ENCODE measurements at places on chromosomes 5 and 9.

DNA sequence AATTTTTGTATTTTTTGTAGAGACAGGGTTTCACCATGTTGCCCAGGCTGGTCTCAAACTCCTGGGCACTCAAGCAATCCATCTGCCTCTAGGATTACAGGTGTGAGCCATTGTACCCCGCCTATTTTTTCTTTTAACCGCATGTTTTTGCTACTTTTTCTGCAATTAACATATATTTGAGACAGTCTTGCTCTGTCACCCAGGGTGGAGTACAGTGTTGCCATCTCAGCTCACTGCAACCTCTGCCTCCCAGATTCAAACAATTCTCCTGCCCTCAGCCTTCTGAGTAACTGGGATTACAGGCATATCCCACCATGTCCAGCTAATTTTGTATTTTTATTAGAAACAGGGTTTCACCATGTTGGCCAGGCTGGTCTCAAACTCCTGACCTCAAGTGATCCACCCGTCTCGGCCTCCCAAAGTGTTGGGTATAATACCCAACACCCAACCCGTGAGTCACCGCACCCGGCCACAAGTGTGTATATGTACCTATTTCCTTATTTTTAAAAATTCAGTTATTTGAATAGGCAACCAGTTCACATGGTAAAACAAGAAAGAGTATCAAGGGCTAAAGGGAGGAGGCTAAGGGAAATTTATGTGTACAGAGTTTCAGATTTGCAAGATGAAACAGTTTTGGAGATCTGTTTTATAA, 13.3 kb downstream of the PHAX start:
- no peak for DNase-seq

DNA sequence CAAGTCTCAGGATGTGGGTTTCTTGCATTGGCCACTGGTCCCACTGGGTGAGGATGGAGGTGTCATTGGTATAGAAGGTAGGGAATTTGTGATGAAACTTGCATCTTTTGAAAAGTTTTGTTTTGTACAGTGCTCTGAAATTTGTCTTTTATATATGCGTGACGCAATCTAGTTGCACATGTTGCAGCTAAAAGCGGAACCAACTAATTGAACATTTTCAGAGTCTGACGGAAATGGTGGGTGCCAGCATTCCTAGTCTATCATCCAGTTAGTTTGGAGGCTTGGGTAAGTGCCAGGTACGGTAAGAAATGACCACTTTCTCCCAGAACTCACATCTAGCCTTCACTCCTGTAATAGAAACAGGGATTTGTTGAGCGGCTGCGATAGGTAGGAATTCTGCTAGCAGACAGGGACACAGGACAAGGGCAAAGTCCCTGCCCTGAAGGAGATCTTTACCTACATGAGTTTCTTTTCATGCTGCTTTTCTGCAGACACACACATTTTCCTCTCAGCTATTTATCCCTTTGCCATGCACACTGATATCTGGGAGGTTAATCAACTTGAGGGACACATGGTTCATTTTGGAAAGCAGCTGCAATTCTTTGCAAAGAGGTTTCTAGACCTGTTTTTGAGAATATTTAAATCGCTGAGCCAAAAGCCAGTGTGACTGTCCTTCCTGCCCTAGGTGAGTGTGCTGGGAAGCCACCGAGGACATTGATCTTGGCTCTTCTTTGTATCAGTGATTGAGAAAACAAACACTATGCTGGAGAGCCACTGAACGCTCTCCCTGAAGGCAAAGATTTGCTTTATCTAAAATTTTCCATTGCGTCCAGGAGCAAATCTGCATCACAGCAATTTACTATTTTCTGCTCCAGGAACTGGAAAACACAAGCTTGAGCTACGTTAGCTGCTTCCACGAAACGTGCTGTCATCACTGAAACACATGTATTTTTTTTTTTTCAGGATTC, 89.7 kb downstream of the DAP start:
- DNase-seq: no peak

DNA sequence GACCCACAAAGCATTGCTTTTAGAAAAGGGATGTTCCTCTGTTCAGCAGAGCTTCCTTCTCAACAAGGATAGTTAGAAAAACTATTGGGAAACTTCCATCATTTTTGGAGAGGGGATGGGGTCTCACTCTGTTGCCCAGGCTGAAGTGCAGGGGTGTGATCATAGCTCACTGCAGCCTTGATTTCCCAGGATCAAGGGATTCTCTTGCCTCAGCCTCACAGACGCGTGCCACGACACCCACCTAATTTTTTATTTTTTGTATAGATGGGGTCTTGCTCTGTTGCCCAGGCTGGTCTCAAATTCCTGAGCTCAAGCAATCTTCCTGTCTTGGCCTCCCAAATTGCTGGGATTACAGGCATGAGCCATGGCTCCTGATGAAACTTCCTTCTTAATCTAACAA, 34.8 kb downstream of the PHAX start:
- no peak for DNase-seq

DNA sequence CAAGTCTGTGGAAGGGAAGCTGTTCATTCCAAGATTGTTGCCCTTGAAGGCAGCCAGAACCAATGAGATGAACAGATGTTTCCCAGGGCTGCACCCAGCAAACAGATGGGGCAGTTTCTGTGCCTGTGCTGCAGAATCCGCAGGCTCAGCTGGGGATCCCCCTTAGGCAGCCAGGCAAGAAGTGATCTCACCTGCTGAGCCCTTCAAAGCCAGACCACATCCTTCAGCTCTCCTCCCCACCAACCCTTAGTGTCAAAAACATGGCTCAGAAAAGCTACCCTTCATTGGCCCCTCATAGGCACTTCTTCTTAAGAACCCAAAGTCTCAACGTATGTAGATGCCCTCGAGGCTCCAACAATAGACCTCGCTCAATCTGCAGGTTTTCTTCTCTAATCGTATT, 626.7 kb downstream of the CCDC171 start:
- no peak for DNase-seq

GRCh38 chr5:64632251-64632650, 58.1 kb upstream of the SHISAL2B start:
- no peak for DNase-seq

- no peak for DNase-seq
Measured at GRCh38 chr5:118789366-118789765, 199.0 kb downstream of the DTWD2 start.

DNA sequence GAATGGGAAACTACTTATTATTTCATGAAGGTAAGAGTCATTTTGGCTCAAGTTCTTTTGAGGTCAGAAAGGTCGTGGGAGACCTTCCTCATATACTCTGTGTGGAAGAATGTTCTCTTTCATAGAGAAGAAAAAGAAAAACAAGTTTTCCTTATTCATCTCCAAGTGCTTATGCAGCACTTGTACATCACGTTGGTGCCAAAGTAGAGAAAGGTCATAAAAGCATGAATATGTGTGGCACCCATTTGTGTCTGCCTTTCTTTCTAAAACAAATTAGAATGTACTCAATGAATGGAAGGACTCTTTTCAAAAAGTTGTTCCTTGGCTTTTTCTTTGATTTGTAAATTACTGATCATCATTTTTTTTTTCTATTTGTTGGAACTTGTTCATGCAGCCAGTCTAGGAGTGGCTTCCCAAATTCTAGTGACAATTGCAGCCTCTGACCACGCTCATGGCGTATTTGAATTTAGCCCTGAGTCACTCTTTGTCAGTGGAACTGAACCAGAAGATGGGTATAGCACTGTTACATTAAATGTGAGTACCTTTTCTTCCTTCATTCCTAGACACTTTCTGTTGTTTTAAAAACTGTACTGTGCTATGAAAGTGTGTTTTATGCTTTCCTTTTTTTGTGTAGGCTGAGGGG, 122.4 kb downstream of the ADGRV1 start:
- DNase-seq: no peak

DNA sequence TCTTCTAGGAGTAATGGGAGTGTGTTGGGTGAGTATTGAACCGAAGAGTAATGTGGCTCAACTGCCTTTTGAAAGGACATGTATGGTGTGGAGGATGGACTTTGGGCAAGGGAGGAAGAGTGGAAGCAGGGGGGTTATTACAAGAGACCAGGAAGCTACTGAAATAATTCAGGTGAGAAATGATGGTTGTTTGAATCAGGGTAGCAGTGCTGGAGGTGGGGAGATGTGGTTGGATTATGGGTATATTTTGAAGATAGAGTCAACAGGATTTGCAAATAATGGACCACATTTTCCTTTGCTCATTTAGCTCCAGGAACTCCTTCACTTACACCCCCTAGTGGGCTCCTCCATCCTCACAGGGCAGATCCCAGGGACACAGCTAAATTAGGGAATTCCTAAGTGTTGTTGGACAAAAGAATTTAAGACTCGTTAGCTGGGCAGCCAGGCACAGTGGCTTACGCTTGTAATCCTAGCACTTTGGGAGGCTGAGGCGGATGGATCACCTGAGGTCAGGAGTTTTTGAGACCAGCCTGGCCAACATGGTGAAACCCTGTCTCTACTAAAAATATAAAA, 1.2 kb upstream of the SLC4A9 start:
- no peak for DNase-seq

GRCh38 chr9:117247266-117247665, 167.6 kb downstream of the ASTN2 start:
- no peak for DNase-seq

DNA sequence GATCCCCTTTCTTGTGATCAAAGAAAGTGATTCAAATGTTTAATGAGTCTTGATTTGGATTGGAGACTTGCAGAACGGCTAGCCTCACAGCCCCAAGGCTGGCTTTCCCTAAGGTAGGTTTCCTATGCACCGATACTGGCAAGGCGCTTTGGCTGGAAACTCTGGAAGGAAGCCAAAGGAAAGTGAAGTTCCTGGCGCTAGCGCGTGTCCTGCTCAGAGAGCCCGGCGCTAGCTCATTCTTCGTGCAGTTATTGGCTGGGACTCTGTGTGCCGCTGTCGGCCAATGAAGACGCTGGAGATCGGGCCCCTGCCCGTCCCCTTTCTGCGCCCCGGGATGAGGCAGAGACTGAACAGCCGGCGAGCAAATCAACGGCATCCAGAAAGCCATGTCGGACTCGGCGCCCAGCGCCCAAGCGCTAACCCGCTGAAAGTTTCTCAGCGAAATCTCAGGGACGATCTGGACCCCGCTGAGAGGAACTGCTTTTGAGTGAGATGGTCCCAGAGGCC, at the start of gene PCDHGC3:
TSS of gene PCDHGC3 (plus strand) at position 342 of the 507 bp plus-strand sequence. CDS start at position 493, 151 bp downstream.
- no peak for DNase-seq

GRCh38 chr9:126673689-126674364, 60.1 kb downstream of the LMX1B start:
- no peak for DNase-seq

DNA sequence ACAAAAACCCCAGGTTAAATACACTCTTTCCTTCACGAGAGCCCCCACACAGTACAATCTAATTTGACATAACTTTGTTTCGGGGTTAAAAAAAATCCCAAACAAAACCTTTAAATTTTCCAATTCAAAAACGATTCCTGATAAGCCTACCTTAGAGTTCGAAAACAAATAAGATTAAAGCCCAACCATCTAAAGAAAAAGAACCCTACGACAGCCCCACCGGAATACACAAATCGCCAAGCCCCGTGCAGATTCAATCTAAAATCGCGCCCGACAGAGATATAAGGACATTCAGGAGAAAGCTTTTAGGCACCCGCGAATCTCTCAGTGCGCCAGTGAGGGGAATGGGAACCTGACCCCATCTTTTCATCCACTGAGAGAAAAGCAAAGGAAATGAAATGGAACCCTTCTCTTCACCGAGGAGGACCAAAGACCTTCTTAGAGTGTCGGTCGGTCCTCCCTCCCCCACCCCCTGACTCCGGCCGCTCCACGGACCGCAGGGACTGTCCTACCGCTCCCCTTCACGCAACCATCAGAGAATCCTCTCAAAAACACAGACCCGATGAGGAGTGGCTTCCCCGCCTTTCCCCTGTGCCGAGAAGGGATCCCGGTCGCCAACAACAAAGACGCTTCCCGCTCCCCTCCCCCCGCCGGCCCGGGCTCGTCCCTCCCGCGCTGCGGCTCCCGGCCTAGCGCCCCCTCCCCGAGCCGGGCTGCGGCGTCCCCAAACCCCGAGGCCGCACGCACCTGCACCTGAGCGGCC, 925 bp downstream of the ABHD17B start:
- peak; percentile 14 for DNase-seq

DNA sequence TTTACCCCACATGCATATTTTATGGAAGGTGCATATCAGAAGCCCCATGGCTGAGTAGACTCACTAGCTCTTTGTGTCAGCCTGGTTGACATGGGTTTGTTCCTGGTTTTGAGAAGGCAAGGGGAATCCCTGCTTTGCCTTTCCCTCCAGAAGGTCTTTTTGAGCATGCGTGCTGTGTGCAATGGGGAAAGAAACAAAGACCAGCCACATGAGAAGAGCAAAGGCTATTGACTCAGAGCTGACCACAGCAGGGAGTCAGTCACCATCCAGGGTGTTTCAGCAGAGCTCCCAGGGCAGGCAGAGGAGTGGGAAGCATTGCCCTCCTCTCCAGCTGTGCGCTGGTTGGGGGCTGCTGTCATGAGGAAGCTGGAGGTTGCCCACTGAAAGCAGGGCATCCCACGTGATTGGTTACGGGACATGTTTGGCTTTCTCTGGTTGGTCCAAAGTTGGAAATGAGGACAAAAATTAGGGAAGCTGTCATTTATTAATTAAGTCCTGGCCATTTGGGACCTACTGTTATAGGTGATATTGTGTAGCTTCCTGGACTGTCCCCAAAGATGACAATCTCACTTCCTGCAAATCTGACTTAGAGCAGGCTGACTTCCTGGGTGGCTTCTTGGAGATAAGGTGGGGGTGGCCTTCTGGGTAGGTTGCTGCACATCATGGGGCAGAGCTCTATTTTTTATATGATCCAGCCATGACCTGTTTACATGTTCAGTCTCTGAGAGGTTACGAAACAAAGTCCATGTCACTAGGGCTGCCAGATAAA, 48.9 kb upstream of the TDRD7 start:
- DNase-seq: no peak

GRCh38 chr9:32424616-32425015, 40.2 kb downstream of the ACO1 start:
- no peak for DNase-seq

- no peak for DNase-seq
Measured at GRCh38 chr5:154103233-154103632, 64.5 kb downstream of the MFAP3 start.

DNA sequence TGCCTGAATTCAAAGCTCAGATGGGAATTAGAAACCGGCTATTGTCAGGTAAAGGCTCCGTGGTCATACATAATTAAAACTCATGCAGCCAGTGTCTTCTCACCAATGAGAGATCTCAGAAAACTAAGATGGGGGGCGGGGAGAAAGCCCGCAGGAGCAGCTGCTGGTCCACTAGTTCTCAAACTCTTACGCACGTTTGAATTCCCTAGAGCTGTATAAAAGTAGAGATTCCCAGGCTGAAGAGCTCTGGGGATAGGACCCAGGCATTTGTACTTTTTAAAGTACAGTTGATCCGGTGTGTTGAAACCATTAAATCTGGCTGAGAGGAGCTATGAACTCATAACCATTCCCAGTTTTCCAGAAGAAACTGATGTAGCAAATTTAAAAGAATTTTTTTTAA, 68.5 kb downstream of the FRMD3 start:
- DNase-seq: no peak

DNA sequence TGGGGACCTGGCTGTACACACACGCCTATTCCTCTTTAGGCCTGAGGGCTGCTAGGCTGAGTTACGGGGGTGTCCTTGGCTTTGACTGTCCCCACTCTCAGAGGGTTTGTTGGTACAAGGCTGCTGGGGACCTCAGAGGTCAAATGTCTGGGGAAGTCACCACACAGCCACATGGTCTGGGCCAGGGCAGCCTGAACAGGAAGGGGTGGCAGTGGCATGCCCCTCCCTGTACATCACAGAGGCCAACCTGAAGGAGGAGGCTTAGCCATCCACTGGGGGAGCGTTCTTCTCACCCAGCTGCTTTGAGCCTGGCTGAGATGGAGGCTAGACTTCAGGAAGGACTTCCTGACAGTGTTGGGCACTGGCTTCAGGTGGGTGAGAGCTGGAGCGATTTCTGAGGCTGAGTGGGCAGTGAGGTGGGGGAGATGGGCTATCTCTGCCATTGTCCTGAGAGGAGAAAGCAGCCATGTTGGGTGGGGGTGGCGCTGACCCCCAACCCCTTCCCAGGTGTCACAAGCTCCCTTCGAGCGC, 36.3 kb downstream of the CXXC5 start:
- no peak for DNase-seq
